ENCODE measurements at places on chromosomes 16 and 17.

- peak; percentile 92 for DNase-seq
Measured at GRCh38 chr17:17812211-17813054, 24.4 kb downstream of the SREBF1 start.

DNA sequence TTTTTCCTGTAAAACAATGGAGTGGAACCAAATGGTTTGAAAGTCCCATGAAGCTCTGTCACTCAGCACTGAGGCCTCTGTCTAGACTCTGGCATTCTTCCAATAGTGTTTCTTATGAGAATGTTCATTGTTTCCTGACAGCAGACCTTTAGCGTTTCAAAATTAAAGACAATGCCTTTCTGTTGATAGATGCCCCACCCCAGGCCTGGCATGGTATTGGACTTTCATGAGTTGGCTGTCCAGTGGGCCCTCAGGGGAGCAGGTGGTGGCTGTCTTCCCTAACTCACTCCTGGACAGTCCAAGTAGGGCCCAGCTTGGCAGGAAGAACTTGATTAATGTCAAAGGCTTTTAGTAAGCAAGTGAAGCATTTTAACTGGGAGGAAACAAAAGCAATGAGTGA, 186.5 kb upstream of the CCL2 start:
- DNase-seq, result no peak

DNA sequence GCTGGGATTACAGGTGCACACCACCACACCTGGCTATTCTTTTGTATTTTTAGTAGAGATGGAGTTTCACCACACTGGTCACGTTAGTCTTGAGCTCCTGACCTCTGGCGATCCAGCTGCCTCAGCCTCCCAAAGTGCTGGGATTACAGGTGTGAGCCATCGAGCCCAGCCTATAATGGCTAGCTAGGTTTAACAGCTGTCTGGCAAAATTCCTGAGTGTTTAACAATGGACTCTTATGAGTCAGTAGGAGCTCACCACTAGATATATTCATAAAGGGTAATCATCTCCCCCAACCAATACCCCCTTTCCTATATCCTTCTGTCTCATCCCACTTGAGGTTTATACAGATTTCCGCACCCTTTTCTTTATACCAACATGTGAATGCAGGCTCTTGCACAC, 91.5 kb upstream of the CDH13 start:
- no peak for DNase-seq

DNA sequence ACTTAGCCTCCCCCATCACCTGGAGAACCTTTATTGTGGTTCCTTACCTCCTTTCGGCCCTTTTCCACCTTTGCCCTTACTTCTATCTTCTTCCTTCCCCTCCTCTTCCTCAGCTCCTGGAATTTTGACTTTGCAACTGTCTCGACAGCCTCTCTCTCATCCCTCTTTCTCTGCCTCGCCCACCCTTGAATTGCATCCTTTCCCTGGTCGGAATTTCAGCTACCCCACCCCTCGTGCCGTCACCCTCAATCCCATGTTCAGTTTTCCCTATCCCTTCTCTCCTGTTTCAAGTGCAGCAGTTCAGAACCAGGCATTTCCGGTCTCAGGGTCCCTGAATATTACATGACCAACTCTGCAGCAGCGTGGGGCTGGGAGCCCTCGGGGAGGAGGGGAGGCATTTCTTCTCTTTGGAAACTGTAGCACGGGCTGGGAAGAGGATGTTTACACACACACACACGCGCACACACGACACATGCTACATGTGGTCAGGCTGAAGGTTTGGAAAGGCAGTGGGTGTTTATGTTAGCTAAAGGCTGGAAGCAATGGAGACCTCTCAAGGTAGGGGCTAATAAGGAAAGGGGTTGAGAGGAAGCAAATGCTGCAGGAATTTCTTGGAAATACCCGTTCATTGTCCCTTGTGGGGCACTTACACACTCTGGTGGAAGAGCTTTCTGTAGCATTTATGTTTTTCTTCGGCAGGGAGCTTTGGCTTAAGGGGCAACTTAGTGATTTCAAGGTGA, 971 bp downstream of the MINK1 start:
- no peak for DNase-seq

DNA sequence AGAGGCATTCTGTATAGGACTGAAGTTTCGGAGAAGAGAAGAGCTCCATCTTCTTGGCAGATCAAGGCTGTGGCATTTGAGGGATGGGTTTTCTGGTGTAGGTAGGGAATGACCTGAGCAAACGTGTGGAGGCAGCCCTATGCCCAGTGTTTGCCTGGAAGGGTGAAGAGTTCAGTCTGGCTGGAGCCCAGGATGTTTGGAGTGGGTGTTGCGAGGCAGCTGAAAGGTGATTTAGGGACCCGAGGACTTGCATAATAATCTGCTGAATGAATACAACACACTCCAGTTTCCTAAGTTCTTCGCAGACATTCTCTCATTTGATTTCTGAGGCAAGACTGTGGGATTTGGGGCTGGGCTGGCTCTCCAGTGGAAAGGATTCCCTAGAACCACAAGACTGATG, 186.2 kb downstream of the CYLD start:
- no peak for DNase-seq

DNA sequence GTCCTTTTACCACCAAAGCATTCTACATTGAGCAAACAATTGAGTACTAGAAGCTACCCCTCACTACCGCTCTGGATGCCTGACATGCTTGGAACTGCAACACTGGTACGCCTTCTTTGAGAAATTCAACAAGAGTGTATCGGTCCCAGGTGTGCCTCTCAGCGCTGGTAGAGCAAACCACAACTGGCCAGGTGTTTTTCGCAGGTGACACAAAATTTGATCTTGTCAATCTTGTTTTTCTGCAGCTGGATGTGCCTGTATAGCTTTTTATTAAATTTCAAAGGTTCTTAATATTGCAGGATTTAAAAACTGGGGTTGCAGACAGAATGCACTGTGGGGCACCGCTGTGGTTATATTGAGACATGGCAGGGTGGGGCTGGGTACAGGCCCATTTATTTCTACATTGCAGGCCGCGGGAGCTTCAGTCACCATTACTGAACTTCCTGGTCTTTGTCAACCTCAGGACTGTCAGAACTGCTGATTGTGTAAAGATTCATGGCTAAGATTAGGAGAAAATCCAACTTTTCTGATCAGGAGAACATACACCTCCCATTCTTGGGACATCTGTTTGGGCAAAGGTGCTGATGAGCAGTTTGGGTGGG, 4.5 kb upstream of the SNX20 start:
- DNase-seq, result no peak

DNA sequence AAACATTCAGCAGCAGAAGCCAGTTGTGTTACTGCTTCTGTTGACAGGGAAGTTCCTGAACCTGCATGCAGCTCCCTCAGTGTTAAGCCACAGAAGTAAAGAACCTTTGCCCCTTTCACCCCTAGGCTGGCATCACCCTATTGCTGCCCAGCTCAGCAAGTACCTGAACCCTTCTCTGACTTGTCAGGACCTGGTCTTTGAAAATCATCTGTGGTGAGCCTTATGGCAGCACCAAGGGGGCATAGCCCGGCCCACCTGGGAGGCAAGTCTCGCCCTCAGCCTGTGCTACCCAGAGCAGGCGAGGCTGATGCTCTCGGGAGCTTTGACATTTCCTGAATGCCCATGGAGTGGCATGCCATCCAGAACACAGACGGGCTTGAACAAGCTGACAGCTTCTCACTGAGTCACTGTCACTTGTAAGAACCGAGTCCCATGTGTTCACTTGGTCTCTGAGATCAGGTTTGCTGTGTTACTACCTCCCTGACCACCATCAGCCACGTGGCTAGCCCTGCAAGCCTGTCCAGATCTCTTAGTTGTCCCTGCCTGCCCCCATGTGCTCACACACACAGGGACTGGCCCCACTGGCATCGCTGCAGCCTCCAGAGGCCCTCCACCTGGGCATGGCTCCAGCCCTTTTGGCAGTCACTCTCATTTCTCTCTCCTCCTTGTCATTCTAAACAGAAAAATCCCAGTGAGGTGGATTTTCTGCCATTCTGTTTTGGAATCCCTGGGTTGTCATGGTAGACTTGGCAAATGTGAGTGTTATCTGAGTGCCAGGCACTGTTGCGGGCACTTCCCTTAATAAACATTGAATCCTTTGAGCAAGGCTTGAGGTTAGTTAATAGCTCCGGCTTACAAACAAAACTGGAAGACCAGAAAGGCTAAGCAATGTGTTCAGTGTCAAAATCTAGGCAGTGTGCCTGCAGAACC, 2.9 kb upstream of the CARMIL2 start:
- DNase-seq, result peak; percentile 71

- DNase-seq, result no peak
Measured at GRCh38 chr17:51739245-51739886, 419.1 kb downstream of the CA10 start.

- DNase-seq, result no peak
Measured at GRCh38 chr17:34384822-34385605, 22.0 kb upstream of the CCL1 start.

DNA sequence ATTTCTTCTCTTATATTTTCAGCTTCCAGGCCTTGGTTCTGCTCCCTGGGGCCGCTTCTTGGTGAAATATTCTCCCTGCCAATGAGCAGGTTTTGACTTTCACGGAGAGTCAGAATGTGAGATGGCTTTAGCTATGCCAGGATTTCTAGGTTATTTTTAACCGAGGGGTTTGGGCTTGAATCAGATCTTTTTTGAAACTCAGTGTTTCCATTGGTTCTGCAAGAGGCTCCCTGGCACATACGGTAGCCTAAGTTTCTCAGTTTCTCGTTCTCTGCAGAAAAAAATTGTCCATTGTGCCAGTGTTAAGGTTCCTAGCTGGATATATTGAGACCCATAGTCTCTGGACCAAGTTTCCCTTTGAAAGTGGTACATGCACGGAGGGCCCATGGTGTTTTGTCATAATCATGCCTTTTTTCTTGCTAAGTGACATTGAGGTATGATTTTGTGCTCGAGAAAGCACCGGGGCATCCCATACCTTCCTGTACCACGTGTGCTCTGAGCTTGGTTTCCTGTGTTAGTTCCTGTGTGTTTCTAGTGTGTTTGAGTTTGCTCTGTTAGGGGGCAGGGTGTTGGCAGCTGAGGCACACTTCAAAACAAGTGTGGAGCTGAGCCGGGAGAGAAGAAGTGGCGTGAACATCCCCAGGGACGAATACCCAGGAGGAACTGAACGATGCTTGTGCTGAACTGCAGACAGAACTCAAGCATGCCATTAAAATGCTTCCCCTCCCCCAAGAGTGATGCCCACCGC, 127.2 kb downstream of the HS3ST3B1 start:
- no peak for DNase-seq

GRCh38 chr17:74592087-74592990, at the start of gene CD300LD:
TSS of gene CD300LD (minus strand) at chr17:74592283. CDS start at chr17:74592202, 81 bp downstream.
- DNase-seq, result no peak

DNA sequence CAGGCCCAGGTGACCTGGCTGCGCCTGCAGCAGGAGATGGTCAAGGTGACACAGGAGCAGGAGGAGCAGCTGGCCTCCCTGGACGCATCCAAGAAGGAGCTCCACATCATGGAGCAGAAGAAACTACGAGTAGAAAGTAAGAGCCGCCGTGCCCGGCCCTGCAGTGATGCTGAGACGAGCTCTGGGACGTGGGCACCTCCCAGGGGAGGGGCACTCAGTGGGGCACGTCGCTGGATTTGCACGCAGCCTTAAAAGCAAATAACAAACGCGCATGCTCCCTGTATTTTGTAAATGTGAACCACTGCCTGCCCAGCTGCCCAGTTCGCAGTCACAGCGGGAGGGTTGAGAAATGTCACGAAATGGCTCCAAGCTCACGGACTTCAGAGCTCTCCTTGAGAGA, 15.3 kb upstream of the GAA start:
- no peak for DNase-seq

- DNase-seq, result no peak
Measured at GRCh38 chr16:66841366-66841765, 2.8 kb upstream of the CA7 start.

DNA sequence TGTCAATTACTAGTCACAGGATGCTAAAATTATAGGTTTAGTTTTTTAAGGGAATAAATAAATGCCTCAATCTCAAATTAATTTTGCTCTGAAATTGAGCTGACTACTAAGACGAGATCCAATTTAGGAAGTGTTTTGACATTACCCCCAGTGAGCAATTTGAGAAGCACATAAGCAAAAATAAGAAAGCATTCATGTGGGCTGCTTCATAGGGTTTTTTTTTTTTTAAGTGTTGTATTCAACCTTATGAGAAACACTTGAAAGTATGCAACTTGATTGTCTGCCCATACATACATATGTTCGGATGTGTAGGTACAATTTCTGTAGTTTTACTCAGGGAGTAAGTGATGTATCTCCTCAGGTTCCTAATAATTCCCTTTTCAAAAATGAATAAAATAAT, 77.6 kb downstream of the PRKCA start:
- no peak for DNase-seq

DNA sequence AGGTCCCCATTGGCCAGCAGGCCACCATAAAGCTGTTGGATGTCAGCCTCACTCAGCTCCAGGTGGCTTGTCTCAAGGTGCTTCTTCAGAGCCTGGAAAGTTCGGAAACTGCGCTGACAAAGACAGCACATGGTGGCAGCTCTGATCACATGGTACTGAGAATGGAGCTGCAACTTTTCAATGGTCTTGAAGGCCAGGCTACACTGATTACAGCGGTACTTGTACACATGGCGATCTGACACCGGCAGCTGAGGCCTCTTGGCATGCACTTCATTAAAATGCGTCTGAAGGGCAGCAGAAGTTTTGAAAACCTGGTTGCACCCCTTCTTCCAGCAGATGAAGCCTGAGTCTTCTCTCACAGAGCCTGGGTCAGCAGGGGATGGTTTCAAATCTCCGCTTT, 249.7 kb downstream of the ZFHX3 start:
- no peak for DNase-seq

DNA sequence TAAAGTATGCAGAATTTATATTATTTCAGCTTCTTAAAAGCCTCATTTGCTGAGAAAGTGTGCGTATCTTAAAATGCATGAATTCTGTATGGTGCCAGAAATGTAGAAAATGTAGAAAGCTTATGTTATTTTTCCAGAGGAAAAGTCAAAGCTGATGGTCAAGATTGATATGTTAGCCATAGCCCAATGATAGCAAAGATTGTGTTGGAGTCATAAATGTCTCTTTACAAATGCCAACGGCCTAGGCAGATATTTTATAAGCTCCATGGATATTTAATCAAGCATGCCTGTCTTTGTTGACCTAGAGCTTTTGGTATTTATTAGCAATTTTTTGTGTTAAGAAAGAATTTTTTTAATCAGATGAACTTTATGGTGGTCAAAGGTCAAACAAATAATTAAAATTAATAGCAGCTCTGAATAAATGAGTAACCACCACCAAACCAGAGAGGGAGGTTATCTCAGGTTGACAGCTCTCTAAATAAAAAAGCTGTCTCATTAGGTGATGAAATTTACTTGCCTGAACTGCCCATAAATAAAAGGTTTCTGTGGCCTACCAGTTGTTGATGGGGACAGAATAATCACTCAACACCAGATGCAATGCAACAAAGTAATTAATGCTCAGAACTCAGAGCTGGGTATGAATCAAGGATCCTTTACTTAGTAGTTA, 28.5 kb downstream of the CLEC3A start:
- no peak for DNase-seq

- DNase-seq, result no peak
Measured at GRCh38 chr16:24568392-24568791, 29.0 kb downstream of the RBBP6 start.

Data from frontal cortex (tissue), 4 donors.